ENCODE measurements at places on chromosomes 13 and 19.

- no peak for DNase-seq
Observed at GRCh38 chr13:100394005-100394695, 194.4 kb downstream of the GGACT start.

DNA sequence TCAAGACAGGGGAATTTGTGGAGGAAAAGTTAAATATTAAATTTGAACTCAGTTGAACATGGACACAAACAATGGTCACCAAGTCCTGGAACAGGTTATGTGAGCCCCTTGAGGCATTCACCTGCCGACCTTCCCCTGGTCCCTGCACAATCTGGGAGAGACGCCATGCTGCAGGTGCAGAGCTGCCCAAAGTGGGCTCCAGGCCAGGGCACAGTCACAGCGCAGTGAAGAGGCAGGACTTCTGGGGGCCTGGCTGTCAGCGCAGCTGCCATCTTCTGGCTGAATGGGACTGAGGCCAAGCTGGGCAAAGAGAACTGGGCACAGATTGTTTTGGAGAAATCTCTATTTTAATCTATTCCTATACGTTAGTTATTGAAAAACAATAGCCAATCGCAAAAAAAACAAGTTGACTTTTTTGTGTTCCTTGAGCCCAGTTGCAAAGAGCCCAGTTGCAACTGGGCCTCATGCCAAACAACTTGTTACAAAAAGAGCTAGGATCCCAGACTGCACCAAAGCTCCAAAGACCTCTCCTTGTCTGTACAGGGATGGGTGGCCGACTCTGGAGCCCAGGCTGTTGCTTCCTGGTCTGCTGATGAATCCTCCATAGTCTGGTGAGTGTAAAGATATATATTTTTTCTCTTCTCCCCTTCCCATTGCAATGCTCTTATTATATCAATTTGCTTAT is 1.2 kb upstream of the ZNF626 start:
- no peak for DNase-seq

DNA sequence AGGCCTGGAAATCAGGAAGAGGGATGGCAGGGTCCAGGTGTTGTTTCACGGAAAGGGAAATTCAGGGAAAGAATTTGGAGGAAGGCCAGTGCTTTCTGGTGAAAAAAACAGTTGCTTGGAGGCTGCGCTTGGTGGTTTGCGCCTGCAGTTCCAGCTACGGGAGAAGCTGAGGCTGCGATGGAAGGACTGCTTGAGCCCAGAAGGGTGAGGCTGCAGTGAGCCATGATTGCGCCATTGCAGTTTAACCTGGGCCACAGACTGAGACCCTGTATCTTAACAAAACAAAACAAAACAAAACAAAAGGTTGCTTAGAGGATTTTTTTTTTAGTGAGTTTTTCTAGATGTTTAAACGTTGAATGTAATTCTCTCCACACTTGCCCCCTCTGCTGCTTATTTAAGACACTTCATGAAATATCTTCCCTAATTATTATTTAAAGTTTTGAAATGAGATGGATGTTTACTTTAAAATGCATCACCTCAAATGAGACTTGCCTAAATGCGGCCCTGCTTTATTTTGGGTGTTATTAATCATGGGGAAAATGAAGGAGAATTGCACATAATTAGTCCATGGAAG is 75.4 kb upstream of the TRPC4 start:
- DNase-seq, result no peak

GRCh38 chr13:75932636-75933035 is 296.5 kb downstream of the LMO7 start:
- no peak for DNase-seq

DNA sequence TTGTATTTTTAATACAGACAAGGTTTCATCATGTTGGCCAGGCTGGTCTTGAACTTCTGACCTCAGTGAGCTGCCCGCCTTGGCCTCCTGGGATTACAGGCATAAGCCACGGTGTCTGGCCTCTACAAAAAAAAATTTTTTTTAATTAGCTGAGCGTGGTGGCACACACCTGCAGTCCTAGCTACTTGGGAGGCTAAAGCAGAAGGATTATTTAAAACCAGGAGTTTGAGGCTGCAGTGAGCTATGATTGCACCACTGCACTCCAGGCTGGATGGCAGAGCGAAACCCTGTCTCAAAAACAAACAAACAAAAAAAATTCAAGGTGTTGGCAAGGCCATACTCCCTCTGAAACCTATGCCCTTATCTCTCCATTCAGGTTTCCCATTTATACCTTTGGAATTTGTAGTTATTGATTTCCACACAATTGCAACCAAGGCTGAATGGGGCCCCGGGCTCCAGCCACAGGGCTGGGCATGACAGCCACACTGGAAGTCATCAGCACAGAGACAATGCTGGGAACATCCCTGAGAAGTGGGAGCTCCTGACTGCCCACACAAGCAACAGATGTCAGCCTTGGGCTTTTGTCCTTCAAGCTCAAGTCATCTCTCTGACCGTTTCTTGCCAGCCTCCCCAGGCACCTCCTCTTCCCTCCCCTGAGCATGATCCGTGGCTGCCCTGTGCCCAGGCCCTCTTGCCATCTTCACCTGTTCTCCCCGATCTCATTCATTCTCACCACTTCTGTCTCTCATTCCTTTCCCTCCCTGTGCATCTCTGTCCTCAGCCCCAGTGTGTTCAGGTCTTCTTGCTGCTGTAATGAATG is 27.2 kb upstream of the CALM3 start:
- no peak for DNase-seq

GRCh38 chr13:44967704-44968433 is 21.4 kb downstream of the NUFIP1 start:
- no peak for DNase-seq

DNA sequence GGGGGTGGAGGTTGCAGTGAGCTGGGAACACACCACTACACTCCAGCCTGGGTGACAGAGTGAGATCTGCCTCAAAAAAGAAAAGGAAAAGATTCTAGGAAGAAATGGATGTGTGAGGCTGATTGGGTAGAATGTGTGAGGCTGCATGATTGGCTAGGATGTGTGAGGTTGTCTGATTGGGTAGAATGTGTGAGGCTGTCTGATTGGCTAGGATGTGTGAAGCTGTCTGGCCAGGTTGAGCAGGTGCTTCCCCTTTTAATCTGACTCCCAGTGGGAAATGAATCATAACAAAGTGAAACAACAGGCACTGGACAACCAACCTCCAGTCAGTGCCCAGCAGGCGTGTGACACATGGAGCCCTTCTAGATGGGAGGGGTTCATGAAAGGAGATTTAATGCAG is 14.7 kb downstream of the C13orf46 start:
- DNase-seq, result no peak

GRCh38 chr19:7288977-7289376 is 5.2 kb downstream of the INSR start:
- DNase-seq, result no peak

DNA sequence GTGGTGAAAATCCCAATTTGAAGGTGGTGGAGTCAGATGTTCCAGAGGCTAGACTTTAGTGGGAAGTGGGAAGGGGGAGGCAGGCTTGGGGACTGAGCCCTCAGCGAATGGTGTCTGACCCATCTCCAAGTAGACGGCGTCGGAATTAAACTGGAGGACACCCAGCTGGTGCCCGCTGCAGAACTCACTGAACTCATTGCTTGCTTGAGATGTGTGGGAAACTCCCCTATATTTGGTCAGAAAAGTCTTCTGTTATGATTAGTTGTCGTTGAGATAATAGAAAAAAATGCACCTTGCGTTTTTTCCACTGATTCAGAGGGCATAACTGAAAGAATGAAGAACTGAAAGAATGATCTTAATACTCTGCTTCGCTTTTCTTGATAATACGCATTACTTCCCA is 871 bp upstream of the ZNF583 start:
- no peak for DNase-seq

GRCh38 chr13:43629691-43630480 is 156.9 kb downstream of the ENOX1 start:
- no peak for DNase-seq

GRCh38 chr13:87677496-87678371 is 6.6 kb downstream of the SLITRK5 start:
- peak; percentile 48 for DNase-seq

- DNase-seq, result no peak
Observed at GRCh38 chr13:97258801-97259200, 36.7 kb downstream of the MBNL2 start.

- DNase-seq, result no peak
Observed at GRCh38 chr13:34300559-34300958, 482.6 kb downstream of the RFC3 start.

GRCh38 chr13:91630946-91631345 is 232.5 kb downstream of the GPC5 start:
- no peak for DNase-seq

DNA sequence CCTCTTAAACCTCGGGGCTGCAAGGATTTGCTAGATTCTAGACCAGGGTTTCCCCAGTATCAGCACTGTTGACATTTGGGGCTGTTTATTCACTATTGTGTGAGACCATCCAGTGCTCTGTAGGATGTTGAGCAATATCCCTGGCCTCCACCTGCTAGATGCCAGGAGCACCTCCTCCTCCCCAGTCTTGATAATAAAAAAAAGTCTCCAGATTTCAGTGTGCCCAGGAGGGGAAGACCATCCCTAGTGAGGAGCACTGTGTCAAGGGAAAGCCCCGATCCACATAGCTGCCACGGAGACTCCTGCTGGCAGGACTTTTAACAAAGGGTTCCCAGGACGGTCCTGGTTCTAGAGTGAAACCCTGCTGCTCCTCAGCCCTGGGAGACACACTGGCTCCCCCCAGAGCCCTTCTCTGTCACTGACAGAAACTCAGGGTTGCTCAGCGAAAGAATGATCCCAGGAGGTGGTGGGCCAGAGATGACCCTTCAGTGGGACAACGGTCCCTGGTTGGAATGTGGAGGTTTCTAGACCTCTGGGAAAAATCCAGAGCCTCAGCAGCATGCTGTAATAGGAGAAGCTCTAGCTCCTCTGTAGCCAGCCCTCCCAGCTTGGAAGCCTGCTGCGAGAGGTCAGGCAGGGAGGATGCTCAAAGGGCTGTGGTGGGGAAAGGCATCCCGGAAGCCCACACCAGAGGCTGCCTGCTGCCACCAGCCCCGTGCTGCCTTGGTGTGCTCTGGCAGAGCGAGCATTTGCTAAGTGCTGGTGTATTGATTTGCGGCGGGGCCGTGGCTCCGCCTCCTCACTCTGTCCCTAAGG is 20.3 kb downstream of the LYL1 start:
- DNase-seq, result peak; percentile 37

GRCh38 chr13:33639626-33640080 is 178.3 kb upstream of the RFC3 start:
- DNase-seq, result no peak

DNA sequence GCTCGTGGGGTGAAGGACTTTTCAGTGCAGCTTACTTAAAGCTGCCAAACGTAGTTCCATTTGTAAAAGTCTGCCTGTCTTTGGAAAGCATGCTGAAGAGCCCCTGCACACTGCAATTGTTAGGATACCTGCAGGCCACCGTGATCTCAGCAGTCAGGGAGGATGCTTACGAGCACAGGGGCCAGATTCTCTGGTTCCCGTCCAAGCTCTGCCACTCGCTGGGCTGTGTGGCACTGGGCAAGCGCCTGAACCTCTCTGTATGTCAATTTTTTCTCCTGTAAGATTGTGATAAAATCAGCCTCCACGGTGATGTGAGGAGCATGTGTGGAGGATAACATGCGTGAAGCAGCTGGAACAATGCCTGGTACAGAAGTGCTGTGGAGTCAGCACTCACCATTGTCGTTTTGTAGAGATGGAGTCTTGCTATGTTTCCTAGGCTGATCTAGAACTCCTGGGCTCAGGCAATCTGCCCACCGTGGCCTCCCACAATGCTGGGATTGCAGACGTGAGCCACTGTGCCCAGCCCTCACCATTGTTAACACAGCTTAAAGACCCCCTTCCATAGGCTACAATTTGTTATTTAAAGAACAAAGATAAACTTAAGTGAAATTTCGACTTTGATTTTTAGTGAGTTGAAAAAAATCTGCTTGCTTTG is 3.5 kb downstream of the ADPRHL1 start:
- DNase-seq, result no peak

DNA sequence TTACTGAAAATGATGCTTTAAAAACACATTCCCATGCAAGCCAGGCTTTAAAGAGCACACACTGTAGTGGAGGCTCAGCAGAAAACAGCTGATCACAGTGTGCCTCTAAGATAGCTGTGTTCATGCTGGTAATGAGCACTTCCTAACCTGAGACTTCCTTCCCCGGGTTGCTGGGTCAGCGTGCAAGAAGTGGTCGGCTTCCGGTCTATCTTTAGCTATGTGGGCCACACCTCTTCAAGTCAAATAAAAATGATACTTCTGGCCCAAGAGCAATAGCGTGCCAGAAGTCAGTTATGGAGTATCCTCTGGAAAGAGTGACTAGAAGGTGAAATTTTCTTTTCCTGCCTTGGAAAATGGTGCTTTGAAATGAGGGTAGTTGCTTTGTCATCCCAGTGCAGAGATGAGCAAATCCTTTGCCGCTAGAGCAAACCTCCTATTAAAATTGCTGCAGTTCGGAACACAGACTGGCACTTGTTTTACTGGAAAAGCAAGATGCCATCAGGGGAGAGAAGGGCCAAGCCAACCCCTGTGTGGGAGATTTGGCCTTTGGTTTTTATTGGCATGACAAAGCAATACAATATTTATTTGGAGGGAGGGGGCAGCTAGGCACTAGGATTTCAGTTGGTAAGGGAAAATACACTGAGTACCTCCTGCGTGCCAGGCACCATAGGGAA is 64.2 kb downstream of the ARHGAP35 start:
- no peak for DNase-seq

GRCh38 chr13:101016475-101016874 is 341.9 kb upstream of the TMTC4 start:
- DNase-seq, result no peak

DNA sequence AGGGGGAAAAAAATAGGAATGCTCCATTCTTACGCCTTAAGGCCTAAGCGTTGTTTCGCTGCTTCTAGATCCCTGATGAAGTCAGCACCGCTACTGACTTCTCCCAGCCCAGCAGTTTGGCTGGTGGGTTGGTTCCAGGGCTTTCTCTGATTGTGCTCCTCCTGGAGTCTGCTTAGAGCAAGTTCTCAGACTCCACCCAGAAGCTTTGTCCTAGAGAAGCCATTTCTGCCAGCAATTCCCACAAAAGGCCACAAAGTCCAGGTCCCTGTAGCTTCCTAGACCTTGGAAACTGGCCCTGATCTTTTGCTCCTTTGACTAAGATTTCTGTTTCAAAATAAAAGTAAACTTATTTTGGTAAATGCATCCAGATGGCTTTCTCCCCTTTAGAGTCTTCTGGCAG is 65.4 kb downstream of the KCTD12 start:
- no peak for DNase-seq

DNA sequence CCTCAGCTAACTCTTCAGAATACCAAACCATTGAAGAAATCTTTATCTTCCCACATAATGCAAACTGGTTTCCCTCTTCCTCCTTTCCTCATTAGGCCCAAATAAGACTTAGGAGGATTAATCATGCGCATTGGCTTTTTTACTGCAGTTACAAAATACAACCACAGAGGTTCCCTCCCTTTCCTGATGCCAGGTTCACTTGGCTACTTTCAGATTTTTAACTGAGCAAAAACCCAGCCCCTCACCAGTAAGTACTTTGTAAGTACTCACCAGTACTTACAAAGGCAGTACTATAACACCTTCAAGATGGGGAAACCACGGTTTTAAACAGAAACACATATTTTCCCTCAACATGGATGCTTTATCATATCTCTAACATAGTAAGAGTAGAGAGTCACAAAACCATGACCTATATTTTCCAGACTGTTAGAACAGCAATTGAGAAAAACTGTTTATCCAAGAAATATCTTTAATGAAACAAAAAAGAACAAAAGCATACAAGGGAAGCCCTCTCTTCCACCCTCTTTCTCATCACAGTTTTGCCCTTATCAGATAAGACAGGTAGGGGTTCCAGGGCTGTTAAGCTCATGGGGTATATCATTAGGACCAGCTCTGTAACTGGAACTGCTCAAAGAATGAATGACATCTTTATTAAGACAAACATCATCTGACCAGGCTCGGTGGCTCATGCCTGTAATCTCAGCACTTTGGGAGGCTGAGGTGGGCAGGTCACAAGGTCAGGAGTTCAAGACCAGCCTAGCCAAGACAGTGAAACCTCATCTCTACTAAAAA is 12.7 kb downstream of the FOXO1 start:
- no peak for DNase-seq

Measured in caudate nucleus (tissue), 63 donors.